Spinal cord (tissue), 10 donors: ENCODE measurements at places on chromosomes 5 and 9.

DNA sequence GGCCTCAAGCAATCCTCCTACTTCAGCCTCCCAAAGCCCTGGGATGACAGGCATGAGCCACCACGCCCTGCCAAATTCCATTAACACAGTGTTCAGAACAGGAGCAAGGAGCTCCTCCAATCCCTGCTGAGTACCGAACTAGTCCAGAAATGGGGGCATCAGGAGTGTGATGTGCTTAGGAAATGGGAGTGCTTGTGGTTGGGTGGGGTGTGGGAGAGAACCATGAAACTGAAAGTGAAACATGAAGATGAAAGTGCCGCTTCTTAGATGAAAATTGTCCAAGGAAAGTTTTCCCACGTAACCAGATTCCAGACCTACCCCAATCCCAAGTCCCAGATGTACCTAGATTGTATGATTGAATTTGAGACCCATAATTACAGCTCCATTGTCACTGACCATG, 16.7 kb upstream of the ZNF131 start:
- no peak for DNase-seq

DNA sequence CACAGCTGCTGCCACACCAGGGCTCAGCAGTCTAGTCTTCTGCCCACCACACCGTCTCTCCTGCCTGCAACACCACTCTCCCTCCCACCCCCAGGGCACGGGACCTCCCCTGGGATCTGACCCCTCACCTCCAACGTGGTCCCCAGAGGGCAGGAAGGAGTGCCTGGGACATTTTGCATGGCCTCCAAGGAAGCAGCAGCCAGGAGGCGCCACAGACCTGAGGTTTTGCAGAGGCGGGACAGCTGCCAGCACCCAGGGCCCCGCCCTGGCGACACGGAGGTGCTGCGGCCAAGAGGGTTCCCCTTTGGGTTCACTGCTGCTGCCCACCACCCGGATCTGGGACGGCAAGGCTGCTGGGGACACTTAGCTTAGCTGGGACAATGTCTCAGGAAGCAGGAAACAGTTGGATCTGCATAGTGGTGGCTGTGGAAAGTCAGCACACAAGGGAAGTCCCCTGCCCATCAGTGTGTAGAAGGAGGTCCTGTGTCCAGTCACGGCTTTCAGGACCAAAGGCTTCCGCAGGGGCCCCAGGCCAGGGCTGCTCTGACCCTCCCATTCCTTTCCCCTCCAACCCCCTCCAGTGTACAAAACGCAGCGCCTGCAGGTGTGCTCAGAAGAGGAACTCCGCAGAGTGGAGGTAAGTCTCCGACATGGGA, 13.8 kb downstream of the PROP1 start:
- DNase-seq, result no peak

DNA sequence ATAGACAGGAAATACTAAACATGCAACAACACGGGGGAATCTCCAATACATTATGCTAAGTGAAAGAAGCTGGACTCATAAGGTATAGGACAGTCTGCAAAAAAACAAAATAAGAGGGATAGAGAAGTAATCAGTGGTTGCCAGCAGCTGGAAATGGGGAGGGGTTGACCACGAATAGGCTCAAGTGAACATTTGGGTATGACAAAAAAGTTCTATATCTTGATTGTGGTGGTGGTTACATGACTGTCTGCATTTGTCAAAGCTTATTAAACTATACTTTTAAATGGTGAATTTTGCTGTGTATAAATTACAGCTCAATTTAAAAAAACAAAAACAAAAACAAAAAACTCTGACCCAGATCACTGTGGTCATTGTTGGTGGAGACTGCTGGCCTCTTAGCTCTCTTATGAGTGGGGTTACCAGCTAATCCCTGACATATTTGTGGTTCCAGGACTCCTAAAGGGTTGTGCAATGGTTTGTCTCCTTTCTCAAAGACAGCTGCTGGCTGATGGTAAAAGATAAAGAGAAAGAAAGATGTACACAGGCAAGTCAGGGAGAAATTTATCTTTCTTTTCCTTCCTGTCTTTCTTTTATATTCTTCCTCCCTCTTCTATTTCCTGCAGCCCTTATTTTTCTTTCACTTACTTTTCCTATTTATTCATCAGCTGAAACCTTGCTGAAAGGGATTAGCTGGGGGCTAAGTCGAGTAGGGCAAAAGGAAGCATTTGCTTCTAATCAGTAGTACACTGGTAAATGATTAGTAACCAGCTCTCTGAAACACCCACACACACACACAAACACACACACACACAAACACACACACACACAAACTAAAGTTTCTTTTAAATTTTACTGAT, 42.6 kb upstream of the APC start:
- no peak for DNase-seq

DNA sequence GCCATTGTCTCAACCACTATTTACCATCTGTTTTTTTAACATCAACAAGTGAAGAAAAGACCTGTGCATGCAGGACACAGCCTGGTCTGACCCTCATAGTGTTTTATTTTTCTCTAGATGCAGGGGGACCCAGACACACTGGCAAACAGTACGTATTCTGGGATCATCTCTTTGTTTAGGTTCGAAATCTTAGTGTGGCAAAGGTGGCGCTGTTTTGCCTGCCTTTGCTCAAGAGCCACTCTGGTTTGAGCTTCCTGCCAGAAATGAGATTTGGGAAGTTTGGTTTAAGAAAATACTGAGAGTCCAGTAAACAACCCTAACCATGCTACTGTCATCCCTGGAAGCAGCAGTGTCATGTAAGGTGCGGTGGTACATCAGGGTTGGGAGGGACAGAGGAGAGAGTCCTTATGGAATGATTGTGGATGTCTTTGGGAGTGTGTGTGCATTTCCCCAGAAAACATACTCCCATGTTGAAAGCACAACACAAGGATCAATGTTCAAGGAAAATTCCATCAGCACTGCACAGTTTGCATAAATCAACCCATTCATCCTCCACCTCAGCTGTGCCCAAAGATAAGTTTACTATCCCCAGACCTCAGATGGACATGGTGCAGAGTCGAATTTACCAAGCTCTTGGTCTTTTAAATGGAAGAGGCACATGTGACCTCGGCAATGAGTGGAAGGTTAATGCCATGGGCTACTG, 34.0 kb upstream of the FLT4 start:
- DNase-seq, result no peak

- DNase-seq, result no peak
Measured at GRCh38 chr5:6812800-6813731, 99.8 kb downstream of the TENT4A start.

GRCh38 chr5:78547731-78548615, 100.6 kb downstream of the LHFPL2 start:
- no peak for DNase-seq

GRCh38 chr9:95095641-95096355, 221.7 kb downstream of the FANCC start:
- DNase-seq, result no peak

DNA sequence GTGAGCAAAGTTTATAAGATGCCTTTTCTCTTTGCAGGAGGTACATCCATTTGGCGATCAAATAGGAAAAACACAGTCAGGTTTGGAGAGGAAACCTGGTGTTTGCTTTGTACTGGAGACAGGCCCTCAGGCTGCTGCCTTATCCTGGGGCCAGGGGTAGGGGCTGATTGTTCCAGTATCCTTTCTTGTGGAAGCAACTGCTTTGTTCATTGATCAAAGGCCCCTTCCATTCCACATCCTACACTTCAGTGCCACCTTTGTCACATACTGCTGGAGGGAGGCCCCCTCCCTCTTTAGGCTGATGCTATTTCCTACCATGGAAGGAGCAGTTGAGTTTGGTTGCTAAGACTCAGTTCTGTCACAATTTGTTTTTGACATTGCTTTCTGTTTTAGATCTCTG, 778.1 kb downstream of the TLR4 start:
- no peak for DNase-seq
